ENCODE measurements at places on chromosomes 4 and X.

DNA sequence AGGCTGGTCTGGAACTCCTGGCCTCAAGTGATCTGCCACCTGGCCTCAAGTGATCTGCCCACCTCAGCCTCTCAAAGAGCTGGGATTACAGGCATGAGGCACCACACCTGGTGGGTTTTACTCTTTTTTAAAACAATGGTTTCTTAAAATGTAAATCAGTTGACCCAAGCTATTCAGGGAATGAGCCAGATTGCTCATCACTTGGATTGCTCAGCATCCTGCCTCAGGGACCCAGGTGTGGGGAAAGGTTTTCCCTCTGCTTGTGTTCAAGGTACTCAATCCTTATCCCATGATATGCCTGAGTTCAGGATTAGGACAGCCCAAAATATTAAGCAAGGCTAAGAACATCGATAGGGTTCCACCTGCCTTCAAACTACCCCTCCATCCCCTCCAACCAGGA, 67.4 kb downstream of the CHRNA9 start:
- DNase-seq = no peak

DNA sequence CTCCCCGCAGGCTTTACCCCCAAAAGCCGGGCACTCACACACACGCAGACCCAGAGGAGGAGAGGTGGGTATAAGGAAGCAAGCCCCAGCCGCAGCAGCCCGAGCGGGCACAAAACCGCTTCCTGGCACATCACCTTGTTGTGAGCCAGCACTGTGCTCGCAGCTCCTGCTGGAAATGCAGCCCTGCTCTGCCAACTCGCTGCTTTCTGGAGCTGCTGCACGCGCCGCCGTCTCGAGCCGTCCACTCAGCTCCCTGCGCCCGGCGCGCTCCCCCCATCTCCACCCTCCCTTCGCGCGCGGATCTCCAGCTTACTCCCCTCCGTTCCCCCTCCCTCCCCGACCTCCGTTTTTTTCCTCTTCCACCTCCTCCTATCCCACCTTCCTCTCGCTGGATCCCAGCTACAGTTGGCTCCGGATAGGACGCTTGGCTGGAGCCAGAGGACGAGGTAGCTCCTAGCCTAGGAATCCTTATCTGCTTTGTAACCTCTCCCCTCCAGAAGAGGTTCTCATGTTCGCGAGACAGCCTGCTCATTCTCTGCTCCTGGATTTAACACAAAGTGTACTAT, at the start of gene SPOCK3:
Gene SPOCK3, minus strand, starts transcription at position 179 of the 566 bp plus-strand sequence.
- no peak for DNase-seq

DNA sequence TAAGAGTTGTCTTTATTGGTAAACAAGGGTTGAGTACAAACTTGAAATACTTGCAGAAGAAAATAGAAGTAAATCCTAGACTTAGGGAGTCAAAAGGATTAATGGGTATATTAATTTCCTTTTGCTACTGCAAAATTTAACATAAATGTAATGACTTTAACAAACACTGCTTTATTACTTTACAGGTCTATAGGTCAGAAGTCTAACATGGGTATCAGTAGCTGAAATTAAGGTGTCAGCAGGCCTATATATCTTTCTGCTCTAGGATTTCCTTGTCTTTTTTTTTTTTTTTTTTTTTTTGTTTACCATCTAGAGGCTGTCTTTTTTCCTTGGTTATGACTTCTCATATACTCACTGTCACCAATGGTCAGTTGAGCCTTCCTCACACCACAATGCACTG, 220.4 kb downstream of the GRID2 start:
- DNase-seq = no peak

DNA sequence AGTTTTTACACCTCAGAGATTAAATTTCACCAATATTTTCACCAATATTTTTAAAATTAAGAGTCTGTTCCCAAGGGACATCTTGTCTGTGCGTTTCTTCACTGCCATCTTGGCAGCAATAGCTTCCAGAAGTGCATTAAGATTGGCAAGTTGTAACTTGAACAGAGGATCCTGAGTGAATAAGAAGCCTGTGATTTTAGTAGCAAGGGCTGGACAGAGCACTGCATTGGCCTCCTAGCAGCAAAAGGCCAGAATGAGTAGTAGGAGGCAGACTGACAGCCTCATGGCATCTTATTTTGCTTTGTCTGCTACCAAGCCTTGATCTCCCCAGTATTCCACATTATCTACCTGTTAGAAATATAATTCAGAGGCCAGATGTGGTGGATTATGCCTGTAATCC, 138.4 kb downstream of the CPE start:
- DNase-seq = no peak

DNA sequence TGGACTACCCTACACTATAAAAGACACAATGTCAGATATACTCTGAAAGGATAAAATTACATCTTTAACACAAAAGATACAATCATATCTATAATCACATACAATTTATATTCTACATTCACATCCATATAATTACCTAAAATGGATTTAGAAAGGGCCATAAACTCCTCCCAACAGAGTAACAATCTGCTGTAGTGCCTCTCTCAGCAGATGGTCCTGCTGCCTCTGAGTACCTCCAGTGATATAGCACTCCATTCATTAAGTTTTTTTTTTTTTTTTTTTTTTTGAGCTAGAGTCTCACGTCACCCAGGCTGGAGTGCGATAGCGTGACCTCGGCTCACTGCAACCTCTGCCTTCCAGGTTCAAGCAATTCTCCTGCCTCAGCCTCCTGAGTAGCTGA, 7.4 kb downstream of the ANKRD37 start:
- DNase-seq = no peak

DNA sequence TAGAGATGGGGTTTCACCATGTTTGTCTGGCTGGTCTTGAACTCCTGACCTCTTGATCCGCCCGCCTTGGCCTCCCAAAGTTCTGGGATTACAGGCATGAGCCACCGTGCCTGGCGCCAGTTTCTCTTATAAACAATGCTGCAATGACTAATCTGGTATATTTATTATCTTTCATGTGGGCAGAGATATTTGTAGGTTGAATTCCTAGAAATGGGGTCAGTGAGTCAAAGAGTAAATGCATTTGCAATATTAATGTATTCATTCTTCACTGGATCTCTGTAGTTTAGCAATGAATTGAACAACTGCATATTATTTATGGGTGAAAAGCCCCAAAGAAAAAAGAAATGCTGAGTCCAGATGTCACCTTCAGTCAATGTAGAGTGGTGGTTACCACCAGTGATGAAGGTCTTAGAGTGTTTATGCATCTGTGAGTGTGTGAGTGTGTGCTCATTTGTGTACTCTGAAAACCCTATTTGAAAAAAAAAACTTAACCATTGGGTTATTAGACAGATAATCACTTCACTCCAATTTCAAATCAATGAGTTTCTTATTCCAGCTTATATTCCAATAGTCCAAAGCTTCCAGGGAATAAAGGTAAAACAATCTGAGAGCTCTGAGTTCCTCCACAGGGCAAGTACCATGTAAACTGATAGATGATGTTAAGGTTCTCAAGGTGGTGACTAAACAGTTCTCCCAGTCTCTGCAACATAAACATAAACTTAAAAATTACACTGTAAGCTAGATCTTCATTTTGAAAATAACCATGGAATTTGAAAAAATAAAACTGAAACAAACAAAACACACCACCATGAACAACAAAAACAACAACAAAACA, 22.6 kb upstream of the CD38 start:
- no peak for DNase-seq

- DNase-seq = no peak
Measured at GRCh38 chrX:15680401-15680800, 15.8 kb upstream of the CLTRN start.

DNA sequence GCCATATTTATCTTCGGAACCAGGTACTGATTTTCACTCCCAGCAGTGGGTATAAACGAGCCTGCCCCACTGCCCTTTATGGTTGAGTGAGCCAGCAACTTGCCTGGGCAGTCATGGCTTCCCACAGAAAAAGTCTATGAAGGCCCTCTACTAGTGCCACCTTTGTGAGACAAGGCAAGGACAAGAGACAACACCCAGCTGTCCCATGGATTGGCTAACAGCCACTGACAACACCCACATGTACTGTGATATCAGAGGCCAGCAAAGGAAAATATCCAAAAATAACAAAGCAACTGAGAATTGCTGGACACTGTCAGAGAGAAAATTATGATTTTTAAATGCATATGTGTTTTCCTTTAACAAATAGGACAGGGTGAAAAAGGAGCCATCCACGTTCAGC, 248.4 kb upstream of the TTC29 start:
- no peak for DNase-seq

GRCh38 chr4:81698538-81699296, 227.0 kb upstream of the RASGEF1B start:
- no peak for DNase-seq

DNA sequence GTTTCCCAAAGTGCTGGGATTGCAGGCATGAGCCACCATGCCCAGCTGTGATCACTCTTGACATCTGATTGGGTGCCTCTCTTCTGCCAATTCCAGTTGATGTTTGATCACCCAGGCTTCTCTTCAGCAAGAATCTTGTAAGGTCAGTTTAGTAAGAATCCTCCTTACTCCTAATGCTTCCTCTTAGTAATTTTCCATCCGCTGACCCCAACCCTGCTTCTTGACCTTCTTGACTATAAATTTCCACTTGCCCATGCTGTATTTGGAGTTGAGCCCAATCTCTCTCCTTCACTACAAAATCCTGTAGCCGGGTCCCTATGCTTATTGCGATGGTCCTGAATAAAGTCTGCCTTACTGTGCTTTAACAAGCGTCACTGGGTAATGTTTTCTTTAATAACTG, 75.4 kb downstream of the DDIT4L start:
- DNase-seq = no peak

GRCh38 chr4:112637552-112637866, 566 bp downstream of the LARP7 start:
- DNase-seq = no peak

DNA sequence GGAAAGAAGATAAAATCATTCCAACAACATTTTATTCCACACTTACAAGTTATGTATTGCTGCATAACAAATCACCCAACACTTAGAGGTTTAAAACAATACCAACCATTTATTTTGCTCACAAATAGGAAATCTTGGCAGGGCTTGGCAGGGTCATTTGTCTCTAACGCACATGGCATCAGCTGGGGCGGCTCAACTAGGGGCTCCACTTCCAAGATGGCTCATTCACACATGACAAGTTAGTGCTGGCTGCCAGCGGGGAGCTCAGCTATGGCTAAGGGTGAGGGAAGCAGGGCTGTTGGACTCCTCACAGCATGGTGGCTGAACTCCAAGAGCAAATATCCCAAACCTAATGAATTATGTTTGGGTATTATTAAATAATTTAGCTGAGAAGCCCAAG, 377.0 kb downstream of the ZNF674 start:
- no peak for DNase-seq

- DNase-seq = peak; percentile 5
Measured at GRCh38 chr4:575281-576141, 584 bp downstream of the TMEM271 start.

DNA sequence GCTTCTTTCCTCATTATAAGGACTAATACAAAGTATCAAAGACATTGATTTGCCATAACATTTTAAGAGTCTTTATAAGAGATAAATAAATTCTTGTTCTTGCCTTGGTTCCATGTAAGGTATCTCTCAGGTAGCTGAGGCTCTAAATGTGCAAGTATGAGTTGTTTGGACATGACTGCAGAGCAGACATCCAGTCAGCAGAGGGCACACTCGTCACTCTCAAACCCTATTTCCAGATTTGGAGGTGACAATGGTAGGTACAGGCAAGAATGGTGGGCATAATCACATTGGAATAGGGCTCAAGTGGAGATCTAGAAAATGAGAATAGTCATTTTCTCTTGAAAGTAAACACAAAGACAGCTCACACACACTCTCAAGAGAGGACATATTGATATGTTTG, 133.3 kb upstream of the ZIC3 start:
- no peak for DNase-seq

GRCh38 chr4:24794916-24795665, at the start of gene SOD3:
Gene SOD3 (plus strand): TSS chr4:24795573. CDS start chr4:24799522, 3,949 bp downstream.
- no peak for DNase-seq

DNA sequence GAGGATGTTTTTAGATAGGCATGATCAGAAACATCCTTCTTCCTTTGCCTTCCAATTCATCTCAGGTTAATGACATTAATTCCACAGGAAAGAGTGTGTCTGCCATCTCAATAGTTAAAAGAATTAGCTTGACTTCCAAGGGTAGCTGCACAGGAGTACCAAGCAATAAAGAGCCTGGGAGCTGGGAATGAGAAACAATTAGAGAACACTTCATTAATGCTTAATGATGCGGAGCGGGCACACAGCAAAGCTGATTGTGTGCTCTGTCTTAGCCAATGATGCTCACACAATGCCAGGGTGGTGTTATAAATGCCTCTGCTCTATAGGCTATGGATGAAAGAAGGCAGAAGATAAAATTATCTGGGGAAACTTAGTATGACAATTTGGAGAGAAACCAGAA, 1052.5 kb upstream of the LCORL start:
- no peak for DNase-seq

GRCh38 chr4:2691313-2691712, 64.8 kb downstream of the TNIP2 start:
- DNase-seq = no peak

DNA sequence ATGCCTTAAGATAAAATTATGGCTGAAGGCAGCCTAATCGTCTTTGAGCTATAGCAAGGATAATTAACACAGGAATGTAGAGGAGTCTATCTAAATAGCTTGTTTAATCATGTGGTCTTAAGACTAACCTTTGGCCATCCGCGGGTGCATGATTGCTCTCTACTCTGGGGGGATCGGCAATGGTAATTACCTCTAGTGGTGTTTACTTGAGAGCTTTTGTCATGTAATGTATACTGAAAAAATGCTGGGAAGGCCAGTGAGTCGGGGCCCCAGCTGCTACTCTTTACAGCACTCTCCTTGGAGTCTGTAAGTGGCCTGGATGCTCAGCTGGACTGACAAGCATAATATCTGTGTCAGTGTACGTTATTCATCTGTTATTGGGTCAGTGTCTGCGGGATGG, 65.5 kb upstream of the GNPDA2 start:
- no peak for DNase-seq

DNA sequence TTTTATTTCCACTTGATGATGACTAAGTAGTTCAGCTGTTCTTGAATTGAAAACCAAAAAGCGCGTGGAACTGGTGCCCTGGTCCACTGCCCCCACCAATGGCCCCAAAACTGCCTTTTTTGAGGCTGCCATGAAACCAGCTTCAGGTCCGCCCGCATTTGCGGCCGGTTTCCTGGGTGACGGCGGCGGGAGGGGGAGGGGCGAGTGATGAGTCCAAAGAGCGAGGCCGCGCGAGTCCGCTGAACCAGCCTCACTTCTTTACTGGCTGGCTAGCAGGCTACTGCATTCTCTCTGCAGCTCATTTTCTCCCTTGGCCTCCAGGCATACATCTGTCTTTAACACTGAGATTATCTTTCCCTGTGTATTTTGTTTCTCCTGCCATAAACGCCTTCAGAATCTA, 72.9 kb upstream of the FABP2 start:
- no peak for DNase-seq

GRCh38 chr4:124529131-124529530, 183.4 kb downstream of the ANKRD50 start:
- DNase-seq = no peak

- DNase-seq = no peak
Measured at GRCh38 chrX:123731987-123732669, 724 bp downstream of the THOC2 start.
